ENCODE measurements at places on chromosomes 16 and 17.

- no peak for DNase-seq
Observed at GRCh38 chr16:11966173-11966572, 1.2 kb downstream of the TNFRSF17 start.

DNA sequence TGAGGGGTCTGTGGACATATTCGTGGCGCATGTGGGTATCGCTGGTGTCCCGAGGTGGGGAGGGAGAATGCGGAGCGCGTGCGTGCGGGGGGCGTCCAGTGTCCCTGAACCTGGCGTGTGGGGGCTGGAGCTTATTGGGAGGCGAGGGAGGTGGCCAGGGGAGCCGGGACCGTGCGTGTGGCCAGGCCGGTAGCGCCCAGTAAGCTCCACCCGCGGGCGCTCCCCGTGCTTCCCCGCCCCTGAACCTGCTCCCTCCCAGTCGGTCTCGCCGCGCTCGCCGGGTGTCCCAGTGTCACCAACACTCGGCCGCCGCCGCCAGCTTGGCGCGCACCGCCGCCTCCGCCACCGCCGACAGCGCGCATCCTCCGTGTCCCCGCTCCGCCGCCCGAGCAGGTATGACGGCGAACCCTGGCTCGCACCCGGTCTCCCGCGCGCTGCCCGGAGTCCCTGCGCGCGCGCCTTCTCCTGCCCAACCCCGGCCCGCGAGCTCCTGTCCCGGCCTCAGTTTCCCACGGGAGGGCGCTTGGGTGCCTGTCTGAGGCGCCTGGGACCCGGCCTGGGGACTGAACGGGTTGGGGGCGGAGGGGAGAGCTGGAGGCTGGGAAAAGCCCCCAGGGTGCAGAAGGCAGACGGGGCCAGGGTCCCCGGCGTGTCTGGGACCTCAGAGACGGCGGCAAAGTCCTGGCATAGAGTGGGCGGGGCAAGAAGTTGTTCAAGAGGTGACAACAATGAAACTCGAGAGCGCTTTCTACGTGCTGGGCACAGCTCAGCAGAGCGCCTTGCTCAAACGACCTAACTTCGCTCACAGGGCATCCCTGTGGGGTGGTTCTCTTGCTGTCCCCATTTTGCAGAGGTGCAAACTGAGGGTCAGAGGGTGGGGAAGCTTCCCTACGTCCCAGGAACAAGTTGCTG, at the start of gene SCNN1B:
Gene SCNN1B, plus strand, starts transcription at position 258 of the 912 bp plus-strand sequence. CDS start 46,298 bp downstream, outside the sequence.
- no peak for DNase-seq

DNA sequence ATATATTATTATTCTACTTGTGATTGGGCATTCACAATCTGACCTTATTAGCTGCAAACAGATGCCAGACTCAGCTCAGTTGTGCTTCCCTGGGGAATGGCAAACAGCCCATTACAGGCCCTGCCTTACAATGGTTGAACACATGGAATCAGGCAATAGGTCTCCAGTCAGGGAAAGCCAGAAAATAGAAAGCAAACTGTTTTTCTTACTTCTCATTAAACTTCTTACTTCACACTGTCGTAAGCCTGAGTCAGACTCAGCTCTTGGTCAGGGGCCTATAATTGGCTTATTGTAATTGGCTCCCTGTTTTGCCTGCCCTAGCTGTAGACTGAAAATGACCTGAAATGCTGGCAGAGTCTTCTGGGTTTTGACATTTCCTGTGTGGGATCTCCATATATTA, 77.0 kb upstream of the CA10 start:
- no peak for DNase-seq

DNA sequence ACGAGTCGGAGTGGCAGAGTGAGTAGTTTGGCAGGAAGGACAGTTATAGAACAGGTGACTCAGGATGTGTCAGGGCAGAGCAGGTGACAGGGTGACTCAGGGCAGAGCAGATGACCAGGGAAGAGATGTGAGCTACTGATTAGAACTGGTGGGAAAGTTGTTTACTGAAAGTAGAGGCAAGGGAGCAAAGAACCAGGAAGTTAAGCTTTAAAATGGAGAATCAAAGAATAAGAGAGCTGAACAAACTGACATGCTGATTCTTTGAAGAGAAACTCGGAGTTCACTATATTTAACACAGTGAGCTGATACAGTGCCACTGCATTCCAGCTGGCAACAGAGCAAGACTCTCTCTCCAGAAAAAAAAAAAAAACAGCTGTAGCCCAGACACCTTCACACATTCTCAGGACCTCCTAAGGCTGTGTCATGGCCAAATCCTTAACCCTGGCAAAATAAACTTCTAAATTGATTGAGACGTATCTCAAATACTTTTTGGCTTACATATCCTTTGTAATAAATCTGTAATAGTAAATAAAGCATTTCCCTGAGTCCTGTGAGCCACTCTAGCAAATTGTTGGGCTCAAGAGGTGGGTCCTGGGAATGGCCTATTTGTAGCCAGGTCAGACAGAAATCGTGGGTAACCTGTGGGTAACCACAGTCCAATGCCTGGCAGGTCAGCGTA, 12.3 kb upstream of the UBE2I start:
- DNase-seq: no peak

DNA sequence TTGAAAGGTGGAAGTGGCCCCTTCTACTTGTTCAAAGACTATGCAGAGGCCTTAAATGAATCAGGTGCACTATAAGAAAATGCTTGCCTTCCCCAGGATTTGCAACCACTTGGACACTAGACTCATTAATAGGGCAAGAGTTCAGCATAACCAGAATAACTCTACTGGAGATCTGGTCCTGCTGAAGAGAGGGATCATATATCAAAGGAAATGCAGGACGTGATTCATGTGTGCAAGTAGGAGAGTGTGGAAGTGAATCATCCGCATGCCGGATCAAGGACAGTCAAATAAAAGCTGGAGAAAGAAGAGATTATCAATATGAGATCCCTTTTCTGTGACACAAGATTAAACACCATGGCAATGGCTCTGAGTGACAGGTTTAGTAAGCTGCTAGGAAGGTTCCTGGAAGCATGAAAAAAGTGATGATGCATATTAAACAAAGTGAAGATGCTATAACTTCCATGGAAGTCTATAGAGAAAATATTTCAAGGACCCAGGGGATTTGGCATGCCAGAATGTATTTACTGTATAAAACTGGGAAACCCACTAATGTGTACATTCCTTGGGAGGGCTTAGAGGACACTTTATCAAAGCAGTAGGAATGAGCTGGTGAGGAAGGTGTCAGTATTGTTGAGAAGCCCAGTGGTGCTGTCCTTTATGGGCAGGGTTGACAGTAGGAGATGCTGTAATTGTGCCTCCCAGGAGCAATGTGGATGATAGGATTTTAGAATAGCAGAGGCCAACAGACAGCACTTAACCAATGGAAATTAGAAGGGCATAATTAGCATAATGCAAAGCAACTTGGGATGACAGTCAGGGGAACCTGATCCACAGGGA, 133.1 kb downstream of the ABCA8 start:
- no peak for DNase-seq
